COR-L47 (cell line): ENCODE measurements at places on chromosomes 7 and 10.

DNA sequence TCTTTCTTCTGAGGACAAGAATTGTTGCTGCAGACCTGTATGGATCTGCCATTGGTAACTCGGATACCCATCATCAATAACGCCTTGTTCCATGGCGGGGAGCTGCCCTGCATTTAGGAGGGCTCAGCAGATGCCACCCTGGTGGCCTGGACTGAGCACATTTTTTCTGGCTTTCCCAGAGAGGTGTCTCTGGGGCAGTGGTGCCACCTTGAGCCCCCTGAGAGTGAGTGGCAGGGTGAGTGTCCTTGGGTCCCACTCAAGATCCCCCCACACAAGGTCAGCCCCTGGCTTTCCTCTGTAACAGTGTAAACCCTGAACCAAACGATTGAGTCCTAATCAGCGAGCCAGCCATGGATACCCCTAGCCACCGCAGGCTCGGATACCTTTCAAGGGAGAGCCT is 258.6 kb downstream of the GLRX3 start:
- no peak for DNase-seq

DNA sequence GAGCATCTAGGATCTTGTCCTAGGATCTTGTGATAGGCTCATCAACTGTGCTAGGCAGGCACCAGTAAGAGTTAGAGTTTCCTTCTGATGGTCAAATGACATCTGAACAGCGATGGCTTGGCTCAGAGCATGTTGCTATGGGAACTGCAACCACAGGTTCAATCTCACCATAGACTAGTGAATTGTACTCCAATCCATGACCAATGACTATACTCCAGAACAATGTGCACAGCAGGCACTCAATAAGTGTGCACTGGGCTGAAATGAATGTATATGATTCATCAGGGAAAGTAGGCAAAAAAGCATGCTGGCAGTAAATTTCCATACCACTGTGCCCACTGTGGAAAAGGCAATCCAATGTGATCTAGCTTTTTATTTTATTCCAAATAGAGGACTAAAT is 163.6 kb upstream of the HPS1 start:
- DNase-seq, result no peak

GRCh38 chr10:33734393-33735155 is 400.1 kb upstream of the NRP1 start:
- DNase-seq, result no peak

GRCh38 chr7:85055906-85056305 is 130.9 kb downstream of the SEMA3D start:
- DNase-seq, result no peak

GRCh38 chr7:94999069-94999351 is 91.6 kb downstream of the PPP1R9A start:
- DNase-seq, result no peak
